Smooth muscle cell of trachea (primary cell): ENCODE measurements at places on chromosomes 16 and 17. TPM values are rescaled to one million over a fixed set of nuclear protein-coding genes. Genes with fewer than 3 reads are reported as not detected.

ORC6 gene
- 1.7 and 12.1 TPM in 2 replicates for total RNA-seq

GAS7 gene
- total RNA-seq, result 8.3 and 8.4 TPM in 2 replicates

PERCC1 gene
- 0.17 TPM in 1 of 2 replicates, not detected in the other for total RNA-seq

LITAFD gene
- not detected in 2 replicates for total RNA-seq

ATP2A3 gene
- 3.2 and 6.9 TPM in 2 replicates for total RNA-seq

TP53TG3C gene
- not detected in 2 replicates for total RNA-seq

MPP3 gene
- 8.6 and 10.0 TPM in 2 replicates for total RNA-seq
